ENCODE measurements at places on chromosomes 1 and 21. TPM values are rescaled to one million over a fixed set of nuclear protein-coding genes. Genes with fewer than 3 reads are reported as not detected.

CCDC185 gene
- total RNA-seq: not detected

SLC25A33 gene
- total RNA-seq: 7.6 TPM

RNF19B gene
- 110 TPM for total RNA-seq

FMO3 gene
- total RNA-seq: not detected

AKNAD1 gene
- total RNA-seq: not detected

MANEAL gene
- total RNA-seq: 2.4 TPM

WDR64 gene
- total RNA-seq: not detected

DENND2C gene
- total RNA-seq: 1.7 TPM

F13B gene
- total RNA-seq: not detected

CLDN17 gene
- total RNA-seq: not detected

PRELP gene
- not detected for total RNA-seq

Data from natural killer cell (primary cell).